ENCODE measurements at places on chromosomes 7 and 10.

DNA sequence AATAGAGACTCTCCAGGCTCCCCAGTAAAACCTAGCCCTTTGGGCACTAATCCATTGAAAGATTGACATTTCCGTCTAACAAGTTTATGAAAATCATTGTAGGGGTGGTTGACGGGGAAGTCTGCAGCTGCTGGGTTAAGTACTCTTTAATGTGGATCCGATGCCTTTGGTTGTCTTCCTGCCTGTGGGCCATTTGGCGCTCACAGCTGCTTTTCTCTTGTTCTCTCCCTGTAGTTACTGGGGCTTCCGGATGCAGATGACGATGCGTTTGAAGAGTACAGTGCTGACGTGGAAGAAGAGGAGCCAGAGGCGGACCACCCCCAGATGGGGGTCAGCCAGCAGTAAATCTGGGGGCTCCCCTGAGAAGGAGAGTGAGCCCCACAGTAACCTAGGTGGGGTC is 22.4 kb downstream of the MTURN start:
- DNase-seq, result peak; percentile 50

DNA sequence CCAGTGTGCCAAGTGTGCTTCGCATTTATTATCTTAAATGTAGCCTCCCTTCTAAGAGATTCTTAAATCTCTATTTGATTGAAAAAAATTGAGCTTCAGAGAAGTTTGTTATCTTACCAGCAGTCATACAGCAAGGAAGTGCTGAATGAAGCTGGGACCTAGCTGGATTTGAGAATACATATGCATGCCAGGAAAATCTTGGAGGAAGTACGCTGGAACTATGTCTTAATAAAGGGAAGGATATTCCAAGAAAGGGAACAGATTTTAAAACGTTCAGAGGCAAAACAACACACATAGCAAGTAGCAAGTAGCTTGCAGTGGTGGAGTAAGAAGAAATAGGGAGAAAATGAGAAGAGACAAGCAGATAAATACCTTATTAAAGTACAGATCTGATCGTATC is 1.5 kb downstream of the CFAP70 start:
- no peak for DNase-seq

GRCh38 chr10:63474488-63474887 is 8.7 kb upstream of the JMJD1C start:
- no peak for DNase-seq

- no peak for DNase-seq
Measured at GRCh38 chr7:139018910-139019309, 16.9 kb downstream of the ZC3HAV1L start.

GRCh38 chr7:127879942-127880341 is 151.3 kb downstream of the LRRC4 start:
- DNase-seq, result no peak

DNA sequence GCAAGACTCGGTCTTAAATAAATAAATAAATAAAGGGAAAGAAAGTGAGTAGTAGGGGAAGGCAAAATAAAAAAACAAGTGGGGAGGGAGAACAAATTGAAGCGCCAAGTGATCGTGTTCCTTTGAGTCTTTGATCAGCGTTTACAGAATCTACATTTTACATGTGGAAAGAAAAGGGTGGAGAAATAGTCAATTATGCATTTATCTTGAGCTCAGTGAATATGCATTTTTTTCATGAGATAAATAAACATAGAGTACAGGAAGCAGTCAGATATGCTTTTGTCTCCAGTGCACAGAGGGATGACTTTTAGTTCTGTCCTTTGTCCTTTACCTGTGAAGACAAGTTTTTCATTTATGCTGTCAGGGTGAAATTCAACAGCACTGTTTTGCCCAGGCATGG is 6.1 kb upstream of the GUSB start:
- DNase-seq, result no peak

DNA sequence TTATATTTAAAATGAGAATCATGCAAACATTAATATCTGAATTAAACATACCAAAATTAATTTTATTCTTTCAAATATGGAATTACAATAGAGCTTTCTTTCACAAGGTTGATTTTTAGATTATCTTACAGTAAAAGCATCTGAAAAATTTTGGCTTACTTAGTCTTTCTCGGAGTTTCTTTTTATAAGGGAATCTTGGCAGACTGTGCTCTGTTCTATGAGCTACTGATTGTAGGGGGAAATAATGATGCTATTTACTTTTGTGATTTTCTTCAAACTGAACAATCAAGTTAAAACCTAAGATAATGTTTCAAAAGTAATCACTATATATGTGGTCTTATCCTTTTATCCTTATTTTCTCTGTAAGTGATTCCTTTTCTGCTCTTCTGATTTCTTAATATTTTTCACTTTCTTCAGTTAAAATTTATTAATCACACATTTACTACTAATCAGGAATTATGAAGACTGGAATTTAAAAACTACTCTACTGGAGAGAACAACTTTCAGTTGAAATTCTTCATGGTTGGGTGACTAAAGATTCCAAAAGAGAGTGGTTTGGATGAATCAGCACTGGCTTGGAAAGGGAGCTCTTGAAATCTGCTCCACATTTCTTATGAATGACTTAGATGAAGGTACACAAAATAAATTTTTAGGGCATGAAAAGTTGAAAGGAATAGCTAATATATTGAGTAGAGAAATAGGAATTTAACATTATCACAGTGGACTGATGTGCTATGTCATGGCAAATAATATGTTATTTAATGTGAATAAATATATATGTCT is 103.9 kb downstream of the PPP1R9A start:
- no peak for DNase-seq

- DNase-seq, result peak; percentile 52
Measured at GRCh38 chr7:78226059-78226719, 427.6 kb downstream of the PHTF2 start.

- no peak for DNase-seq
Measured at GRCh38 chr7:42250411-42250810, 13.4 kb upstream of the GLI3 start.

- peak; percentile 1 for DNase-seq
Measured at GRCh38 chr10:71397296-71398212, 834 bp downstream of the CDH23 start.

DNA sequence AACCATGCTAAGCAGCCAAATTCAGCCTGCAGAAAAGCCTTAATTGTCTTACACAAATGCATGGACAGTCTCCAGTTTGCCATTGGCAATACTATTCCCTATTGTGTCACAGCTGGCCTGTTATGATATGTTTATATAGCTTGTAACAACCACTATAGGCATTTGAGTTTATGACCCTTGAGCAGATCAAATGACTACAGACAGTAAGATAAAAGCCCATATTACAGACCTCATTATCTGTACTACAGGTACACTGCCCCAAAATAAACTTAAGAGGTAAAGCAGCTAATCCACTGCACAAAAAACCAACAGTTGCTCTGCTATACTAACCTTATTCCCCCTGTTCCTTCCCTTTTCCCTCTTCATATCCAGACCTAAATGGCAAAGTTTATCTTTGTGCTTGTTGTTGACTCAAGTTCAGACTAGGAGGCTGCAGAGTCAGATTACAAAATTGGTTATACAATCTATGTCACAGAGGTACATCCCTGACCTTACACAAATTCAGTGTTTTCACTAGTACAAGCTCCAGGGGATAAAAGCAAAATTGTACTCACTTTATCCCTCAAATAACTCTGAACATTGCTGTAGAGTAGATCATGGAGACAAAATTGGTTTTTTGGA is 218.4 kb downstream of the GRM8 start:
- no peak for DNase-seq

- peak; percentile 26 for DNase-seq
Measured at GRCh38 chr7:3272691-3273141, 28.3 kb upstream of the SDK1 start.

GRCh38 chr10:12412666-12413368 is 63.5 kb downstream of the CAMK1D start:
- DNase-seq, result no peak

- DNase-seq, result no peak
Measured at GRCh38 chr10:16521311-16522016, at the start of gene C1QL3. Gene C1QL3, minus strand, starts transcription at chr10:16521879. Its CDS starts 814 bp downstream, at chr10:16521065.

DNA sequence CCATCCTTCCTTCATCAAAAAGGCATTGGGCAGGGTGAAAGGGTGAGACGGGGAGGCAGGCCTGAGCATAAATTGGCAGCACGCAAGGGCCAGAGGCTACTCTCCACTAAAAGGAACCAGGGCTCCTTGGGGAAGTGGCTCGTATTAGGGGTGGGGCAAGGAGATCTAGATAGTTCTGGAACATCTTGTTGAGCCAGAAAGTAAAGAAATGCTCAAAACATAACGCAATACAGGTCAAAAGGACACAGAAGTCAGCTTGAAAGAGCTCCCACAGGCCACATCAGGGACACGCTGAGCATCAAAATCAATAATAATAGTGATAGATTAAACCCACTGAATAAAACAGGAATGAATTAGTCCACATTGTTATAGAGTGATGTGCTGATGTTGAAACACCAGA is 203.1 kb downstream of the ELMO1 start:
- no peak for DNase-seq

GRCh38 chr7:44326261-44327125 is 1.1 kb upstream of the CAMK2B start:
- no peak for DNase-seq

DNA sequence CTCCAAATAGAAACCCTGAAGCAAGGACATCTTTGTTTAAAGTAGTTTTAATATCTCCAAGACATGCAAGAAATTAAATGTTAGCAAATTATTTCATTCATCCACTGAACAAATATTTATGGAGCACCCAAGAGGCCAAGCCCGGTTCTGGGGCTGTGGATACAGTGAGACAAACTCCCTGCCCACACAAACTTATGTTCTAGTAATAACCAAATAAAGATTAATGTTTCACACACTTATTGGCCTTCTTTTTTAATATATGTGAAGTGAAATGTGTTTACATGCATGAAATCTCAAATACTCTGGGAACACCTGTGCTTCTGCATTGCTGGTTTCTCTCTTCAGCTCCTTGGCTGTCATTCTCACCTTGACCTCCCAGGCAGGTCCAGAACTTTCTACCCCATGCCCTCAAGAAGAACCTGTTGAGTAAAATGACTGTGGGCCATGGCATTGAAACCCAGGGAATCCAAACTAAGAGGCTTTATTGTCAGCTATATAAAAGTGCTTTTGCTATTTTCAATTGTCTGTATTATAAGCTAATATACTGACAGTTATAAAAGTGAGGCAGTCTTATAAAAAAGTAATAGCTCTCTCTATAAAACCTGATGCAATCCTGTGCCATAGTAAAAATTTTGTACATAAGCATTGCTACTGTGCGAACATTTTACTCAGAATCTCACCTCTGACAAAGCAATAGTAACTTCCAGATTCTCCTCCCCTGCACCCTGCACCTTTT is 43.7 kb downstream of the SVIL start:
- DNase-seq, result no peak

GRCh38 chr10:127943336-127943910 is 36.5 kb downstream of the PTPRE start:
- DNase-seq, result no peak

- no peak for DNase-seq
Measured at GRCh38 chr10:8306685-8307364, 252.3 kb downstream of the GATA3 start.

DNA sequence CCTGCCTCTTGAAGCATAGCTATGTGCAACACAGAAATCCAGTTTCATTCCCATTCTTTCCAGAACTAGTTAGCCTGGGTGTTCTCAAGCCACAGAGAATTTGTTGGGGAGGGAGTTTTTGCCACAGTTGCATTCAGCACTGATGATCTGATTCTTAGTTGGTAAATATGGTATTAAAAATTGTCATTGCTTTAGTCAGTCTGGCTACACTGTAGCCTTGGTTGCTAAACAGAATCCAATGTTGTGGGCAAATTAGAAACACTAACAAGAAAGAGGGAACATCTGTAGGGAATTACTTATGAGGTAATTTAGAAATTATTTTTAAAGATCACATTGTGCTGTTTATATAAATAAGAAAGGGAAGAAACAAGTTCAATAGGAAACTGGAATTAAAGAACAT is 57.0 kb upstream of the CC2D2B start:
- no peak for DNase-seq

GRCh38 chr10:95547791-95548435 is 13.3 kb downstream of the SORBS1 start:
- no peak for DNase-seq

DNA sequence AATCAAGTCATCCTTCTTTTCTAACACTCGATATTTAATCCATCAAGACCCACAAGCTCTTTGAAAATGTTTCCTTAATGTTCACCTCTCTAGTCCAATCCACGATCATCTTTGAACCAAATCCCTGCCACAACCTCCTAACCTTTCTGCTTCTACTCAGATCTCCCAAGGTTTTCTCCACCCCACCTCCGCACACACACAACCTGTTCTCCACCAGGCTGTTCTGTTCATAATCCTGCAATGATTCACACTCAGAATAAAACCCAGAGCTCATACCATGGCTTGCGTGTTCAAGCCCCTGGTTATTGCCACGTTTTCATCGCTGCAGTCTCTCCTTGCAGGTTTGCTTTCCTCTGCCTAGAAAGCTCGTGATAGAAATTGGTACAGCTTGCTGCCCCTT is 53.8 kb upstream of the BAMBI start:
- no peak for DNase-seq

GRCh38 chr7:33862946-33863814 is 42.2 kb upstream of the BMPER start:
- DNase-seq, result no peak

DNA sequence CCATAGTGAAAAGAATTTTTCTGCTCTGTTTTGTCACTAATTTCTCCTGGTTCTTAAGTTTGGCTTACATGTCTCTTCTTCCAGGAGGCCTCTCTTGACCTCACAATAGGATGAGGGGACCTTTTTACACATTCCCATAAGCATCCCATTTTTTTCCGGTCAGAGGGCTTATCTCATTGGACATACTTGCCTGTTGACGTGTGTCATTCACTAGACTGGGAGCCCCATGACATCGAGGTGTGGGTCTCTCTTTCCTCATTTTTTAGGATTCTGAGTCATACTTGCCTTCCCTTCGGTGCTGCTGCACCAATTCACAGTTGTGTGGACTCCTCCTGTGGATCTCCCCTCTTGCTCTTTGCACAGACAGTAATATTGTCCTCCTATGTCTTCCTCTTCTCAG is 601.8 kb downstream of the GATA3 start:
- no peak for DNase-seq

DNA sequence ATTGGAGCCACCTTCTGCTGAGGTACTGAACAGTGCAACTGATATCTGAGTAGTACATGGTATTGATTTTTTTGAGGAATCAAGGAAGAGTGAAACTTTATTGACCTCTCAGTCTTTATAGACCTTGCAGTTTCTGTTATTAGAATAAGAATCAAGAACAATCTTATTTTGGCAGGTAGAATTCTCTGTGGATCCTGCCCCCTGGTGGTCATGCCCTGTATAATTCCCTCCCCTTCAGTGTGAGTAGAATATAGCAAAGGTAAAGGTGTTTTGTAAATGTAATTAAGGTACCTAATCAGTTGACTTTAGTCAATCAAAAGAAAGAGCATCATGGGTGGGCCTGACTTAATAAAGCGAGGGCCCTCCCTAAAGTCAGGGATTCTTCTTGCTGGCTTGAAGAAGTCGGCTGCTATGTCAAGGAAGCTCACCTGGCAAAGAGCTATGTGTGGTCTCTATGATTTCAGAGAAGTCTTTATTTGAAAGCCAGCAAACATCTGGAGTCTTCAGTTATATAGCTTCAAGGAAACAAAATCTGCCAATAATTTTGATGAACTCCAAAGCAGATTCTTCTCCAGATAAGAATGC is 142.8 kb downstream of the LSM5 start:
- no peak for DNase-seq

All from DMS79 treated with DMSO at 0.1 percent for 48 hours (cell line).